Anterior cingulate cortex (tissue), 58 donors: ENCODE measurements at places on chromosomes 6 and 20.

- no peak for DNase-seq
Observed at GRCh38 chr6:52305411-52305810, 20.9 kb upstream of the MCM3 start.

DNA sequence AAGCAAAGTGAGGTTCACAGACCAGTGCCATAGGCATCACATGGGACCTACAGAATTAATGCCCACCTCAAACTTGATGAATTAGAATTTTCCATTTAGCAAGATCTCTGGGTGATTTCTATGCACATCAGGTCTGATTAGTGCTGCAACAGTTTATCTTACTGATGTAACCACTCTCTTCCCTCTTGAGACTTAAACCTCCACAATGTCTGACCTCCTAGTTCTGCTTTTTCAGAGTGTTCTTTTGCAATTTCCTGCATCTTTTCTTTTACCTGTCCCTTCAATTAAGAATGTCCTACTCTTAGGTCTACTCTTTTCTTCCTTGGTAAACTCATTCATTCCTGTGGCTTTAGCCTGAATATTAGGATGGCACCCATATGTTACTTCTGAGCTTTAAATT lies 615.3 kb downstream of the TFAP2A start:
- DNase-seq, result no peak

GRCh38 chr6:79180052-79180451 lies 54.4 kb downstream of the HMGN3 start:
- no peak for DNase-seq

- no peak for DNase-seq
Observed at GRCh38 chr20:17969278-17969883, 563 bp downstream of the MGME1 start.

DNA sequence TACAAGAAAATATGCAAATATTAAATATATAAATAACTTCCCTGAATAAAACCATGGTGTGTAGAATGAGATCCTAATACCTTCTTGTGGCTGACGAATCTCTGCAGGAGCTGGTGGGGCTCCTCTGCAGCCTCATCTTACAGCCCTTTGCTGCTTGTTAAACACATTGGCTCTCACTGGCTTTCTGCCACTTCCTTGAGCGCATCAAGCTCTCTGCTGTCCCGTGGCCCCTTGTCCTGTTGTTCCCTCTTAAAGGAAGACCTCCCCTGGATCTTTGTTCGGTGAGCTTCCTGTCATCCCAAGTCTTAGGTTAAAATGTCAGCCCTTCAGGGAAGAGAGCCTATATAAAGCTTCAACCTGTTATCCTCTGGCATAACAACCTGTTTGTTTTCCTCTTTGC lies 519.6 kb downstream of the DOK5 start:
- no peak for DNase-seq

DNA sequence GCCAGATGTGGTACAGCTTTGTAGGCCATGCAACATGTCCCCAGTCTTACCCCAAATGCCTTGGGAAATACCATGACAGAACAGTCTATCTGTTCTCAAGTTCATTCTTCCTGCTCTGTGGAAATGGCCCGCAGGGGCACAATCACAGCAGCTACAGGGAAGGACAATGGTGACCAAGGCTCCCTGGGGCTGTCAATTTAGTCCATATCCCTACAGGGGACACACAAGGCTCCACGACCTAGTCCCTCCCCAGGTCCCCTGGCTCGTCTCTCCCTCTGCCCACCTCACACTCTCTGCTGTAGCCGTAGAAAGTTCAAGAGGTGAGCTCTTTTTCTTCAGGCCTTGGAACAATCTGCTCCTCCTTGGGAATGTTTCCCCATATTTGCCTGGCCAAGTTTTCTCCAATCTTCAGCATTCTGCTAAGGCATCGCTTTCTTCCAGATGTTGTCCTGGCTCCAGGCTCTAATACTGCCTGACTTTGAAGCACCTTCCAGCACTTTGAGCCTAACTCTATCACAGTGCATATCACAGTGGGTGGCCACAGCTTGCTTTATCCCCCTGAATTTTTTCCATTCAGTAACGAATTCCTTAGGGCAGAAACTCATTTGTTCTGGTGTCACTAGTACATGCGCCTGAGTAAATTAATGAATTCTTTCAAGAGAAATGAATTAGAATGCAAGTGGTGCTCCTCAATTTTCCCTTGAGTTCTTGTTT lies 92.6 kb downstream of the MAP3K7 start:
- no peak for DNase-seq

- DNase-seq, result no peak
Observed at GRCh38 chr6:53735896-53736295, 58.9 kb upstream of the LRRC1 start.

- DNase-seq, result no peak
Observed at GRCh38 chr20:18488301-18488700, 8.7 kb downstream of the RBBP9 start.

- DNase-seq, result no peak
Observed at GRCh38 chr6:41411961-41412360, 76.6 kb downstream of the NCR2 start.

- DNase-seq, result no peak
Observed at GRCh38 chr6:40804905-40805304, 217.7 kb upstream of the LRFN2 start.

- no peak for DNase-seq
Observed at GRCh38 chr6:150813993-150814359, 51.5 kb upstream of the MTHFD1L start.

- no peak for DNase-seq
Observed at GRCh38 chr6:72414657-72415056, 207.2 kb upstream of the KCNQ5 start.

DNA sequence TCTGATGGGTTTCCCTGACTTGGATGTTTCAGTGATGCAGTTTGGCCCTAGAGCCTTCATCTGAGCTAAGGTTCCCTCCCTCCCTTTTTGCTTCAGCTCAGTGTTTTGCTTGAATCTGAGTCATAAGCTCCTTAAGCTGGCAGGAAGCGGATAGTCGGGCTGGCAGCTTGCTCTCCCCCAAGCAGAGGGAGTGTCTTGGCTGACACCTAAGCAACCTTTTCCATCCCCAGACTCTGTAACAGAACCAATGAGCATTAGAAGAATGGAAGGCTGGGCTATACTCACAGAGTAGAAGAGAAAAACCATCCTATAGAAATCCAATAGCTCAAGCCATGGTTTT lies 98.3 kb downstream of the HAO1 start:
- DNase-seq, result no peak

DNA sequence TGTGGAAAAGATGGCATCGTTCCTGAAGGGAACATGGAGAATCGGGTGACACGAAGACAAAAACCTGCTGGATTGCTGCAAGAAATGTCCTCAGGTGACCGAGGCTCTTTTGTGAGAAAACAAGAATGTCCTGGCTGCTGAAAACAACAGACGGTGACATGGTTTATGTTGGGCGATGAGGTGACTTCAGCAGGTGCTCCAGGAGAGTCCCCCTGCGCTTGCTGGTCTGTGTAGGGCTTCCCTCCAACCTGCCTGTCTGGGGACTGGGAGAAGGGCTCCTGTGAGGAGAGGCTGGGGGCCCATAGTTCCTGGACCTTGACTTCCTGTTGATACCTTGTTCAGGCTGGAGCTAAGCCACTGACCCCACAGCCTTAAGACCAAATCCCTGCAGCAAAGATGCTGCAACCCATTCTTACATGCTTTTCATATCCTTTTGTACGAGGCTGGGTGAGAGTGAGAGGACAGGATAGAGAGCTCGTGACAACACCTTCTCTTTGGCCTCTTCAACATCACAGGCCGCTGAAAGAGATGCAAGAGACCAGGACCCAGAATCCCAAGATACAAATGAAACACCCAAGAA lies 134.8 kb downstream of the CD83 start:
- DNase-seq, result no peak

DNA sequence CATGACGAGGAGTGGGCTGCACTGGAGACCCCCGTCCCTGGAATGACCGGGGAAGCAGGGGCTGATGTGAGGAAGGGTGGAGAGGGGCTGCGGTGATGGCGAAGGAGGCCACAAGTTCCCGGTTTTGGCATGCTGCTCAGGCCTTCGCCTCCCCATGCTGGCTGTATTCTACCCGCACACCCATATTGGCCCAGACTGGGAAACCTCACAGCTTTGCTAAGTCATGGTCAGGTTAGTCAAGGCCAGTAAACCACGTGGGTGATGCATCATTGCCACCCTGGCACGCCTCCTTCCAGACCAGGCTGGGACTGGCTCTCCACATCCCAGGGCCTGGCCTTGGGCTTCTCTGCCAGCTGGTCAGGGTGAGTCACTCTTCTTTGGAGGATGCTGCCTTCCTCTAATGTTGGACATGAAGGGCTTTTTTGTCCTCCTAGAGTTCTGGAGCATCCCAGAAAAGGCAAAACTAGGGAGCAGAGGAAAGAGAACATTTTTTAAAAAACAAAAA lies 53.8 kb downstream of the PCNA start:
- DNase-seq, result peak; percentile 22

GRCh38 chr6:169627736-169628607 lies 73.9 kb downstream of the WDR27 start:
- no peak for DNase-seq

GRCh38 chr6:43509142-43509983 lies 783 bp downstream of the LRRC73 start:
- no peak for DNase-seq

DNA sequence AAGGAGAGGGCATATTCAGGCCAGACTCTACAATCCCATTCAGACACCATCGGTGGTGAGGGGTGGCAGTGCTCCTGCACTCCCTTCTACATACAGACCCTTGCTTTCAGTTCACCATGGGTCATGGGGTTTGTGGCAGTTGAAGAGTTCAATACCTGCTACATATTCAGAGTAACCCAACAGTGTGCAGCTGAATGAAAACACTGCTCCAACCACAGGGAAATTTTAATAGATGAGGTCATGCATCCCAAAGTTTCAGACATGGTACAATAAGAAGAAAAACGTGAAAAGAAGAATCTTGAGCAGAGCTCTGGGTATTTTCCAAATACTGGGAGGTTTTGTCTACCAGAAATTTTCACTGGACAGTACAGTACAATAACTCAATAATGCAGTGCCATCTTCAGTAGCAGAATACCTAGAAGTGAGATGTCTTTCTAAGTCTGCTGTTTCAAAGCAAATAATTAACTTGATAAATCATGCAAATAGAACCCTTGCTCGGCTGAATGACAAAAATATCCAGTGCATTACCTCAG lies 162.1 kb downstream of the PTPRK start:
- no peak for DNase-seq

- DNase-seq, result no peak
Observed at GRCh38 chr6:83589076-83589475, 76.7 kb downstream of the PRSS35 start.

DNA sequence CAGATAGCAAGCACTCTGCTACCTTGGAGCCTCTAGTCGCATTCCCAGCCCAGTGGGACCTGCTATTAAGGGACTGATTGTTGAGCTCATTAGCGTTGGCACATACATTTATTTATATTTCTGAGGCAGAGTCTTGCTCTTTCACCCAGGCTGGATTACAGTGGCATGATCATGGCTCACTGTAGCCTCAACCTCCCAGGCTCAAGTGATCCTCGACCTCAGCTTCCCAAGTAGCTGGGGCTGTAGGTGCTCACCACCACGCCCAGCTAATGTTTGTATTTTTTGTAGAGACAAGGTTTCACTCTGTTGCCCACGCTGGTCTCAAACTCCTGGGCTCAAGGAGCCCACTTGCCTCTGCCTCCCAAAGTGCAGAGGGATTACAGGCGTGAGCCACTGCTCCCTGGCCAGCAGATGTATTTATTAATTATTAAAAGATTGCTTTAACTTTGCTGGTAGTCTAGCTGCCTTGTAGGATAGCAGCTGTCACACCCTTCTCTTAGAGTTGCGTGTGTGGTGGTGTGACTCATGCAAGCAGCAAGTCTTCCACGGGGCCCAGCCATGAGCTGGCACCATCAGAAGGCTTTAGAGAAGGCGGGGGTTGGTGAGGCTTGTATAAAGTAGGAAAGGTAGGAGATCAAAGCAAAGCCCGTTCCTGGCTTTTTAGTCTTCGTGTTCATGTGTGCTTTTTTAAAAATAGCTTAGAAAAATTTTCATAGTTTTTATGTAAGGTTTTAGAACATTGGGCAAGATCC lies 16.5 kb downstream of the ACTR5 start:
- DNase-seq, result peak; percentile 65

- DNase-seq, result no peak
Observed at GRCh38 chr6:90097356-90097755, 199.3 kb downstream of the BACH2 start.

- no peak for DNase-seq
Observed at GRCh38 chr20:57076951-57077350, 189.5 kb downstream of the BMP7 start.

DNA sequence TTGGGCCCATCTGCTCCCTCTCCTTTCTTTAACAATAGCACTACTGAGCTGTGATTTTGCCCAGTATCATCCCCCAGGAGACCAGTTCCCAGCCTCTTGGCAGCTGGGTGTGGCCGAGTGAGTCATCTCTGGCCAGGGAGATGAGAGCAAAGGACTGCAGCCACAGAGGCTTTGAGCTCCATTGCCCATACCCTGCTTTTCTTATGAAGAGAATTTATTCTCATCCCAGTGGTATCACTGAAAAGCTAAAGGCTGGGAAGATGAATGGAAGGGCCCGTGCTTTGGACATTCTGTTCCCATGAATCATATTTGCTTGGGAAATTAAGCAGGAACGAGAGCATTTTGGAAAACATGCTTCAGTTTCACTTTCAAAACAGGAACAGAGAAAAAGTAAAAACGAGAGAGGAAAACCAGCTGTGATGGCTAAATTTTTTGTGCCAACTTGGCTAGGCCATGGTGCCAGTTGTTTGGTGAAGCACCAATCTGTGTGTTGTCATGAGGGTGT lies 14.9 kb downstream of the CST3 start:
- no peak for DNase-seq

DNA sequence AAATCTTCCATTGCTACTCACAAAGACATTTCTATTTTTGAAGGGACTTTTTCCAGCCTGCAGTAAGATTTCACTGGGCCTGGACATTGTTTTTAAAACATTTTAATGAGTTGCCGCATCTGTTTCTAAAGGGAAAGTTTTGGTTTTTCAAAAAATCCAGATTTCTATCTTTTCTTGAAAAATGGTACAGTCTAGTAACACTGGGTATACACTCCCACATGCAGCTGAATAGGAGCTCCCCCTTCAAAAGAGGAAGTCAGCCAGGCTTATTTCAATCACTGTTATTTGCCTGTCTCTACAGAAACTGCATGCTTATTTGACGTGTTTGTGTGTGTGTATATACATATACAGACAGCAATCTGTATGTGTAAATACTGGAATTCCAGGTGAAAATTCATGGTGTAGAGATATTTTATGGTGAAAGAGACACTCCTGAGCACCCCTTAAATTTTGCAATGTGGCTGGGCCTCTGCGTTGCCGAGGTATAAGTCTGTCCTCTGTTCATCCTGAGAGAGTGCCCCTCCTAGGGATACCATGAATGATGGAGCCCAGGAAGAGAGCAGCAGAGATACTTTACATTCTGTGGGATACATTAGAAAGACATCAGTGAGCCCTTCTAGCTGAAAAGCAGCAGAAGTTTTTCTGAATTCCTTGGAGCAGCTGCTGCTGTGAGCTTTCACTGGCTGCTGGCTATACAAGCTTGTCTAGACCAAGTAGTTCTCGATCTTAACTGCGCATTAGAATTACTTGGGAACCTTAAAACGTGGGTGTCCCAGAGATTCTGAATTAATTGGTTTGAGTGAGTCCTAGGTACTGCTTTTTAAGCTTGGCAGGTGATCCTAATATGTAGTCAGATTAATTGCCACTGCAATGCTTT lies 12.0 kb upstream of the ABRACL start:
- no peak for DNase-seq

- DNase-seq, result no peak
Observed at GRCh38 chr20:48142516-48142773, 357.2 kb upstream of the SULF2 start.
